Vagina (tissue), 2 donors: ENCODE measurements at places on chromosomes 13 and 19. TPM values are rescaled to one million over a fixed set of nuclear protein-coding genes. Genes with fewer than 3 reads are reported as not detected.
A peak's percentile ranks its signal among the peaks of the same experiment; 100 is the strongest.

The UBE2L5 gene
- total RNA-seq, result not detected

DNA sequence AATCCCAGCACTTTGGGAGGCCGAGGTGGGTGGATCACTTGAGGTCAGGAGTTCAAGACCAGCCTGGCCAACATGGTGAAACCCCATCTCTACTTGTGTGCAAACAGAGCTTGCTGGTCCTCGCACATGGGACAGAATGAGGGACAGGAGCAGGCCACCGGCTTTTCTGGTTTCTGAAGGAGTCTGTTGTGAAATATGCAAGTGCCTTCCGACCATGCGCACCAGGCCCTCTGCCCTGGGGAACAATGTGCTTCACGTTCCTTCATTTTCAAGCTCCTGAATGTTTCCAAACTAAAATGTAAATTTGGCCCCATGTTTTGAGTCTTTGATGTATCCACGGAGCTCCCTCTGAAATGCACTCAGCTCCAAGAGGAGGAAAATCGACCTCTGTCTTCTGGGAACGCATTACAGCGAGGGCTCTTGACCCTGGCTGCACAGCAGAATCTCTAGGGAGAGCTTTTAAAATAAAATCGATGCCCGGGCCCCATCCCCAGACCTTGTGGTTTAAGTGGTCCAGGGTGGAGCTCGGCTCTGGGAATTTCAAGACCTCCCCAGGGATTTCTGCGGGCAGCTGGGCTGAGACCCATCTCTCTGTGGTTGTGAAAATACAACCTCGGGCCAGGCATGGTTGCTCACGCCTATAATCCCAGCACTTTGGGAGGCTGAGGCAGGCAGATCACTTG lies 9.3 kb upstream of the ACP4 start:
- no peaks in the 10 kb centered on the region for H3K36me3 ChIP-seq
- no peak overlapping the region for H3K27ac ChIP-seq
- no peak for DNase-seq
- no peak overlapping the region for H3K4me3 ChIP-seq

The ZNF112 gene
- 9.6 TPM for total RNA-seq

GRCh38 chr19:18741124-18742121 lies 49.7 kb downstream of the COMP start:
- peaks cover 28% of the 10 kb centered on the region for H3K4me1 ChIP-seq
- H3K36me3 ChIP-seq, result no peaks in the 10 kb centered on the region
- no peak overlapping the region for H3K27ac ChIP-seq
- no peaks in the 10 kb centered on the region for H3K27me3 ChIP-seq

GRCh38 chr13:83620530-83621220 lies 261.6 kb downstream of the SLITRK1 start:
- H3K27me3 ChIP-seq, result no peaks in the 10 kb centered on the region
- no peaks in the 10 kb centered on the region for H3K4me1 ChIP-seq
- no peak overlapping the region for H3K27ac ChIP-seq
- no peak overlapping the region for H3K4me3 ChIP-seq
- no peak for DNase-seq
- H3K36me3 ChIP-seq, result no peaks in the 10 kb centered on the region

The KIR2DL4 gene
- total RNA-seq, result not detected

DNA sequence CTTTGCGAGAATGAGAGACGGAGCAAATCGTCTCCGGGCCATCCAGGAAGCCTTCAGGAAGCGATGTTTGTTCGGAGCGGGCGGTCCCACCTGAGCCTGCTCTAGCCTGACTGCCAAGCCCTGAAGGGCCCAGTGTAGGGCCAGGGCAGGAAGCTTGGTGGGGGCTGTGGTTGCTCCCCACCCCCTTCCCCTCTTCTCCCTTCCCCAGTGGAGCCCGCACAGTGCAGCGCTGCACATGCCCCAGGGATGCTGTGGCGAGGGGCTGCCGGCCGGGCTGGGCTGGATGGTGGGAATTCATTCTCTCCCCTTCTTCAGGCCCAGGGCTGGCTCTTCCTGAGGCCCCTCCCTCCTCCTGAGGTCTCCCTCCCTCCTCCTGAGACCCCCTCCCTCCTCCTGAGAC lies 7.1 kb upstream of the GRTP1 start:
- H3K27me3 ChIP-seq, result no peaks in the 10 kb centered on the region
- DNase-seq, result no peak
- no peak overlapping the region for H3K4me3 ChIP-seq
- H3K4me1 ChIP-seq, result peaks cover 4% of the 10 kb centered on the region
- H3K36me3 ChIP-seq, result no peaks in the 10 kb centered on the region
- no peak overlapping the region for H3K27ac ChIP-seq

The SULT2A1 gene
- 1.7 TPM for total RNA-seq

The DAND5 gene
- total RNA-seq, result not detected

The ZNF443 gene
- 5.9 TPM for total RNA-seq

The TRIM28 gene
- total RNA-seq, result 274 TPM

DNA sequence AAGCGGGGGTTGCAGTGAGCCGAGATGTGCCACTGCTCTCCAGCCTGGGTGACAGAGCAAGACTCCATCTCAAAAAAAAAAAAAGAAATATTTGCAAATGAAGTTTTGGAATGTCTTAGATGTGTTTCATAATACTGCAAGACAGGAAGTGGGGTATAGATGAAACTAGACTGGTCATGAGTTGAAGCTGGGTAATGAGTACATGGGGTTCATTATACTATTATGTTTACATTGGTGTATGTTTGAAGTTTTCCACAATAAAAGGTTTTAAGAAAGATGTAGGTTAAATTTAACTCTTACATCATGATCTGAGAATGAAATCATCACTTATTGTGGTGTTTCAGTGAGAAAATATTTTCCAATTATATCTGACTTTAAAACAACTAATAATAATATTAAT lies 19.0 kb downstream of the FNDC3A start:
- no peak overlapping the region for H3K27ac ChIP-seq
- no peak overlapping the region for H3K4me3 ChIP-seq
- no peaks in the 10 kb centered on the region for H3K27me3 ChIP-seq
- H3K36me3 ChIP-seq, result no peaks in the 10 kb centered on the region
- DNase-seq, result no peak
- H3K4me1 ChIP-seq, result no peaks in the 10 kb centered on the region

DNA sequence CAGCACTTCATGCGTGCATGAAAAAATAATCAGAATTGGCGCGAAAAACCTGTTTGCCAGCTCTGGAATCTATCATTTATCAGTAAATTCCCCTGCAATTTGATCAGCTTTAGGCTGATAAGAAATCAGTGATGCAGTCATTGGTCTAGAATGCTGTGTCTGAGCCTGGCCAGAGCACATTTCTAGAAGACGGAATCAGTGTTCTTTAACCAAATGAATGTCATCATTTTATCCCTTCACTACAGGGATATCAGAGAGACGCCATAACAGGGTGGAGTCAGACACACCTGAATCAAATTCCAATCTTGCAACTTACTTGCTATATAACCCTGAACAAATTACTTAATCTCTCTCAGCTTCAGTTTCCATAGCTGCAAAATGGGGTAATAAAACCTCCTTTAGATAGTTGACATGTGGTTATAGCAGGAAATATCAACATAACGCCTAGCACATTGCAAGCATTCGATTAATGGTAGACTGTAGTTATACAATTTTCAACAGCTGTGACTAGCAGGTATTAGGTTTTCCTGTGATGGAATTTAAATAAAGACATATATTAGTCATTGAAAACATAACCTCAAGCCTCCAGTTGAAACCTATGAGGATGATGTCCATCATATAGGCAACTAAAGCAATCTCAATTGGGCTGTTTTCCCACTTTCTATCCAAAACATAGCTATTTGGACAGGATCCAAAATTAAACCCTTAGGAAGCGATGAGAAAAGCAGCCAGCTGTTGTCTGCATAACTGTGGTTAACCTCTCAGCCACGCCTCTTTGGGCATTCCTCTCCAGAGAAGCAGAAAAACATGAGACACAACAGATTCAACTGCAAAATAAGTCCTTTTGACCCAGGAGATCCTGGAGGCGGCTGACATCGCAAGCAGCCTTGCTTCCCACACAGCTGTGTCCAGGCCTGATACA lies 51.6 kb upstream of the UBL3 start:
- peak overlapping the region; percentile 36 for H3K27ac ChIP-seq
- no peak overlapping the region for H3K4me3 ChIP-seq
- peaks cover 25% of the 10 kb centered on the region for H3K4me1 ChIP-seq
- H3K36me3 ChIP-seq, result no peaks in the 10 kb centered on the region
- peak; percentile 81 for DNase-seq
- H3K27me3 ChIP-seq, result no peaks in the 10 kb centered on the region

- H3K36me3 ChIP-seq, result no peaks in the 10 kb centered on the region
- no peaks in the 10 kb centered on the region for H3K4me1 ChIP-seq
- no peak for DNase-seq
- H3K27ac ChIP-seq, result no peak overlapping the region
Observed at GRCh38 chr13:76738616-76739015, 147.6 kb downstream of the KCTD12 start.

The OSCAR gene
- total RNA-seq, result 1.2 TPM

DNA sequence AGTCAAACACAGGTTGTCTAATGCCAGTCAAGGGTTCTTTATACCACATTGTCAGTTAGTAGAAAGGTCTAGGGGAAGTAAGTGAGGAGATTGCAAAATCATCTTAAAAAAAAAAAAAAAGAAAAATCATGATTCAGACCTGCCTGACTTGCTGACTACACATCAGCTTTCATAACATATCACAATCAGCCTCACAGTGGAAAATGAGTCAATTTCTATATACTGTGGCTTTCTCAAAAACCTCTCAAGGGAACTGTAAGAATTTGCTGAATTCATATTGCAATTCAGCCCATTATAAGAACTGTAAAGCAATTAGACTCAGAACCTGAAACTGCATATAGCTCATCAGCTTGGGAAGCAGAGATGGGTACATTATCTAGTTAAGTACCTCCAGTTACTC lies 75.3 kb upstream of the GPC6 start:
- H3K4me1 ChIP-seq, result no peaks in the 10 kb centered on the region
- DNase-seq, result no peak
- no peaks in the 10 kb centered on the region for H3K27me3 ChIP-seq
- no peak overlapping the region for H3K4me3 ChIP-seq

GRCh38 chr13:105007166-105007808 lies 1528.2 kb downstream of the EFNB2 start:
- H3K27me3 ChIP-seq, result no peaks in the 10 kb centered on the region
- no peaks in the 10 kb centered on the region for H3K36me3 ChIP-seq
- H3K4me3 ChIP-seq, result no peak overlapping the region
- H3K4me1 ChIP-seq, result no peaks in the 10 kb centered on the region

The R3HDM4 gene
- total RNA-seq, result 41.3 TPM

GRCh38 chr19:41626877-41627276 lies at the start of gene CEACAM4:
Gene CEACAM4 (minus strand): TSS chr19:41627074. CDS start chr19:41626963, 111 bp downstream.
- no peak within 1 kb of the TSS for H3K4me3 ChIP-seq
- H3K36me3 ChIP-seq, result no peaks in the 10 kb centered on the region
- H3K27ac ChIP-seq, result no peak within 1 kb of the TSS

The ZNF418 gene
- 3.2 TPM for total RNA-seq

DNA sequence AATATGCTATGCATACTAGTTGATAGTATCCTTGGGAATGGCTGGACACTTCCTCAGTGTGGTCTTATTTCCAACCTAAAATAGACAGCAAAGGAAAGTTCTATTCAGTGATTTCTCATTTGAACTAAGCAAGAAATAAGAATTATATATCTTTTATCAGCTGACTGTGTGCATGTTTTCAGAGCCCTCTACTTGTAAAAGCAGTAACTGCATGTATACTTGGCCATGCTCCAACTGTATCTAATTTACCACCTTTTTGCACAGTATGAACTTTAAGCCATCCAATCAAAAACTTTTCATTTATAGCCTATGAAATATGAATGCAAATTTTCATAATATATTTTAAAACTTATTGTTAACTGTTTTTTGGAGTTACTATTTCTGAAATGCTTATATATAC lies 136.4 kb upstream of the PCDH9 start:
- no peaks in the 10 kb centered on the region for H3K36me3 ChIP-seq
- DNase-seq, result no peak
- no peaks in the 10 kb centered on the region for H3K4me1 ChIP-seq

DNA sequence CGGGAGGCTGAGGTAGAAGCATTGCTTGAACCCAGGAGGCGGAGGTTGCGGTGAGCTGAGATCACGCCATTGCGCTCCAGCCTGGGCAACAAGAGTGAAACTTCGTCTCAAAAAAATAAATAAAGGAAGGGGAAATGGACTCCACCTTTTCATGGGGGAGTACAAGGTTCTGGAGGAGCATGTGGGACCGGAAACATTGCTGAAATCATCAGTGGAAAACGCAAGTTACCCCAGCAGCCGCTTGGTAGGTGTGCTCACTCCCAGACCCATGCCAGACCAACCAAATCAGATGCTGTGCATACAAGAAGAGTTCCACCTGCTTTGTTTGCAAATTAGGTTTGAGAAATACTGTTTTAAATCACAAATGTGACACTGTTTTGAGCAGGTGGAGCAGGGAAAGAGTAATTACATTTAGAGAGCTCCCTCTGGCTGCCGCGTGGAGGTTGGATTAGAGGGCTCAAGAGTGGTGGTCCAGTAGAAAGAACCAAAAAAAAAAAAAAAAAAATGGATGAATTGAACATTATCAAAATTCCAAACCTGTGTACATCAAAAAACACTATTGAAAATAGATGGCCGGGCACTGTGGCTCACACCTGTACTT lies 4.9 kb downstream of the ERICH4 start:
- H3K27ac ChIP-seq, result no peak overlapping the region
- H3K36me3 ChIP-seq, result no peaks in the 10 kb centered on the region
- peak overlapping the region; percentile 2 for H3K4me3 ChIP-seq

DNA sequence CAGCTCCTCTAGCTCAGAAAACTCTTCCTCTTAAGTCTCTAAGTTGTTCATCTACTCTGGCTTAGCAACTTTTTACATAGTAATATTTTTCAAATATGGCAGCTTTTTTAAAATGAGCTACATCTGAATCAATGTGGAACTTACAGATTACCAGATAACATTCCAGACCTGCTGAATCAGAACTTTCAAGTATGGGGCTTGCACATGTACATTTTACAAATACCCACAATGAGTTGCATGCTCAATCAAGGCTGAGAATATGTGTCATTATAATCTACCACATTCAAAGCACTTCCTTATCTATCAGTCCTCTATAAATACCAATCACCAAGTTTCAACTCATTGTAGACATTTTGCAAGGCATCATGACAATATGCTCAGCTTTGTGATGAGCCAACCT lies 383.1 kb downstream of the FGF14 start:
- DNase-seq, result no peak
- no peak overlapping the region for H3K27ac ChIP-seq
- H3K36me3 ChIP-seq, result no peaks in the 10 kb centered on the region
- H3K27me3 ChIP-seq, result no peaks in the 10 kb centered on the region
- H3K4me1 ChIP-seq, result no peaks in the 10 kb centered on the region
- no peak overlapping the region for H3K4me3 ChIP-seq

GRCh38 chr13:77457966-77458365 lies 77.5 kb upstream of the SCEL start:
- H3K27me3 ChIP-seq, result no peaks in the 10 kb centered on the region
- no peak for DNase-seq
- no peak overlapping the region for H3K4me3 ChIP-seq
- H3K4me1 ChIP-seq, result no peaks in the 10 kb centered on the region
- H3K36me3 ChIP-seq, result no peaks in the 10 kb centered on the region

The ZNF136 gene
- 8.1 TPM for total RNA-seq
